Left renal pelvis (tissue), 4 donors: ENCODE measurements at places on chromosomes 16 and 17.

DNA sequence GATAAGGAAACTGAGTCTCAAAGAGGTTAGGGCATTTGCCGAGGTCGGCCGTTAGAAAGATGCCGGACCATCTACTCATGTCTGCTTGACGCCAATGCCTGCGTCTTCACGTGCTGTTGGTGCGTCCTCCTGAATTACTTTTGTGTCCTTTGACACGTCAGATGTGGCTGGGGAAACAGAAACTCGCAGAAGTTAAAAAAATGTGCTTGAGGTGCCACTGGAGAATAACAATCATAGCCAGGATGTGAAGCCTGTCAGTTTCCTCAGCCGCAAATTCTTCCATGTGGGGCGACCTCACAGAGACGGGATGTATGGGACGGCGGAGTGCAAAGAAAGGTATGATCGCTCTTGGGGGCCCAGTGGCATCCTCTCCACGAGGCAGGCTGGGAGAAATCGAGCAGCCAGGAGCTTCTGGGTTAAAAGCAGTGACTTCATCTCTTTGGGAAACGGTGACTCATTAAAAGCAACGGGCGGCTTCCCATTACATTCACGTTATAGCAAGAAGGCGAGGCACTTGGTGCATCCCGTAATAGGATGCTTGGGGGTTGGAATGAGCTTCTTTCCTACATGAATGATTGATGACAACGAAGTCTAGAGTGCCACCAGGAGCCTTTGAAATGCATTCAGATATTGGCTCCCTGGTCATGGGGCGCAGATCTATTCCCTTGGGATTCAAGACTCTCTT lies 67.8 kb downstream of the BMERB1 start:
- no peak for DNase-seq

GRCh38 chr17:30555942-30556341 lies 78.7 kb downstream of the GOSR1 start:
- DNase-seq = no peak

GRCh38 chr17:57166803-57167202 lies 81.8 kb downstream of the AKAP1 start:
- DNase-seq = no peak

DNA sequence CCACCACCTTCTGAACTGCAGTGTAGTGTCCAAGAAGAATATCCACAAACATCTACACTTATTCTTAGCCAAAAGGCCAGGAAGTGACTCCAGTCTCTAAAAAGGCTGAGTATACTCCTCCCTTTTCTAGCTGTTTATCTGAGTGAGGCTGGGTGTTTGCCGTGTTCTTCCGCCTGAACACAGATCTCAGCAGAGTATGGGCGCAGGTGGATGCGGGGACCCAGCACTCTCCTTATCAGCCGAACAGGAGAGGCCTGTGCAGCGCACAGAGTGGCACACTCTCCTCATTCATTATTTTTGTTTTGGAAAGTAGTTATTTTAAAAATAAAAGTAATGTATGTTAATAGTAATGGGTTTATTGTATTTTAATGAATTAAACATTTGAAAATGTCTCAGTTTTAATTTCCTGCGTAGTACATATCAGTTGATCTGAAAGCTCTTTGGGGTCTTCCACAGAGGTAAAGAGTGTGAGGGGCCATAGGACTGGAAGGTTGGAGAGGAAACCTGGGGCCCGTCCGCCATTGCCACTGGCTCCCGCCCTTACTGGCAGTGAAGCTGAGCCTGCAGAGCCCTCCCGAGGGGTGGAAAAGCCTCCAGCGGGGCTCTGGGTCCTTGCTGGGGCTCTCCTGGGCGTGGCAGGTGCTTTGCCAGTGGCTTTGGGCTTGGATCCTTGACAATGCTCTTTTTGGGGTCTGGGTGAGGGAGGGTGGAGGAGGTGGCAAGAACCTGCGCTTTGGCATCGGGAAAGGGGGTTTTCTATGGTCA lies 53.8 kb downstream of the PDPK1 start:
- DNase-seq = no peak

GRCh38 chr17:40171750-40172149 lies 5.5 kb upstream of the RAPGEFL1 start:
- no peak for DNase-seq

DNA sequence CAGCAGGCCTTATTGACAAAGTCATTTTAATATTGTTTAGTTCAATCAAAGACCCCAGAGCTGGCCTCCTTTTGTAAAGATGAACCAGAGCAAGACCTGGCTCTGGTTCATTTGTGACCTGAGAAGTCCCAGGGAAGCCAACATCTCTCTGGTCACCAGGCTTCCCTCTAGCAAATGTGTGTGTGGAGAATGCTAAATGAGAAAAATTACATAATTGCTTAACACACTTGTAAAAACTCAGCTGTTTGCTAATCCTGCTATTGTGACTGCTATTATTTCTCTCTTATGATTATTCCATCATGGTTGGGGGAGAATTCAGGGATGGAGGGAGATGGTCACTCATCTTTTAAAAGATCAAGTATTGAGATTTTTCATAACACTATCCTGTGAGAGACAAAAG lies 94.3 kb upstream of the CLEC3A start:
- DNase-seq = no peak
